ENCODE measurements at places on chromosomes 1 and 21.

DNA sequence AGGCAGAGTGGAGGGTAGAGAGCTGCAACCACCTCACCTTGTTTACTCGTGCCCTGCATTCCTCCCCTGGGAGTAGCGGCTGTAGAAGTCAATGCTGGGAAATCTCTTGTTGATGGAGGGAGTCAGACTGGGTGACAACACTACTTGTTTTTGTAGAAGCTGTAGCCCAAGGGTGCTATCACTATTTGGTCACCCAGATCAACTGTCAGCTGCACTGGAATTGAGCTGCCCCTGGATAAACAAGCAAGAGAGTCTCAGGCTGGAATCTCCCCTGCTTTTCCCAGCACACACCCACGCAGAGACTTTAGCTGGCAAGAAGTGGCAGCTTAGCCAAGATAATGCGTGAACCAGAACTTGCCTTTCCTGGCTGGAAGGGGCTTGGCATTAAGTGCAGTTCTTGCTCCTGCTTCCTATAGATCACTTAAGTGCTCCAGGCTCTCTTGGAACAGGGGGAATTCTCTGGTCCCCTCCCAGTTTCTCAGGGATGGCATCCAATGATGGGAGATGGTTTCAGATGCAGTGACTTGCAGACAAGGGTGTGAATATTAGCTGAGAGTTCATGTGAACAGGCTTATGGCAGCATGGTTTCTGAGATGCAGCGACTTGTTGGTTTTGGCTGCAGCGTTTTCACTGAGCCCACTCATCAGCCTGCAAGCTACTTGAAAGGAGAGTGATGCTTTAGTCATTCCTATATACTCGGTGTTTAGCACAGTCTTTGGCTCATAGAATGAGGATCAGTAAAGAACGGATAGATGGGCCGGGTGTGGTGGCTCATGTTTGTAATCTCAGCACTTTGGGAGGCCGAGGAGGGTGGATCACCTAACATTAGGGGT, 16.8 kb downstream of the ATP2B4 start:
- peak; percentile 70 for DNase-seq

- DNase-seq, result no peak
Measured at GRCh38 chr1:38791892-38792291, 67.7 kb downstream of the RRAGC start.

GRCh38 chr1:111147948-111148347, 7.9 kb downstream of the CEPT1 start:
- no peak for DNase-seq

DNA sequence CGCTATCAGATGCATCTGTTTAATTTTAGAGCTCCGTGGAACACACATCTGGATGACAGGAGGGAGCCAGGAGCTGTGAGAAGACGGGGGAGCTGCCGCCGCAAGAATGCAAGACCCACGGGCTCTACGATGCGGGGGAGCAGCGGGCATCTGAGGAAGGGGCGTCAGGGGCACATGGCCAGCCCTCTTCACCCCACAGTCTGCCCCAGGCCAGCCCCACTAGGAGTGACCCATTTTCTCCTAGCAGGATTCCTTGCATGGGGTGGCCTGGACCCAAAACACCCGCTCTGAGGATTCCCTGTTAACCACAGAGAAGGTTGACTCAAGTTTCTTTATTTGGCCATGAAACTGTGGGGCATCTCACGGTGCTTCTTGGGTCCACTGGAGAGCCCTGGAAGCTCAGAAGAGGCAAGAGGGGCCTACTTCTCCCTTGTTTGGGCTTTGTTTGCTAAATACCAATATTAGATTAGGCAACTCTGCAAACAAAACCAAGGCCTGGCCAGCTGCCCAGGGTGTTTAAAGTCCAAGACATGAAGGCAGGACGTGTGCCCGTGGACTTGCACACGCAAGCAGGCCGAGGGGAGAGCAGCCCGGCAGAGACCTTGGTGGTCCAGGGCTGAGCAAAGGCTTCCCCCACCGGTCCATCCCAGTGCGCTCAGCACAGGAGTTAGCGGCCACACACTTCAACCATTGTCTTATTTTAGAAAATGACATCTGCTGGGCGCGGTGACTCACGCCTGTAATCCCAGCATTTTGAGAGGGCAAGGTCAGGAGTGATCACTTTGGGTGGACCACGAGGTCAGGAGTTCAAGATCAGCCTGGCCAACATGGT, 89.8 kb downstream of the DHRS3 start:
- DNase-seq, result peak; percentile 74

DNA sequence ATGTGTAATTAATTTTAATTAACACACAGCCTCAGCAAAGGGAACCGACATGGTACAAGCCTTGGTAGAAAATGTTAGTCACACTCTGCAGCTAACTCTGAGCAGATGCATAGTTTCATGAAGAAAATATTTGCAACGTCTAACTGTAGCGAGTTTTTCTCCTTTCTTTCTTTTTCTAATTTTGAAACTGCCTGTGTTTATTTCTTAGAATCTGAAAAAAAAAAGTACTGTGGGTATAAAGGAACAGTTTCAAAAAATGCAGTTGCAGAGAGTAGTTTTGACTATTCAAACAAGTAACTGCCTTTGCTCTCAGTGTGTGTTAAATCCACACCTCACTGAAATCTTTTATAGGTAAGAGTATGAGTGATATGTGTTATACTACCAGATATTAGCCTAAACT, 149.9 kb upstream of the C1orf105 start:
- peak; percentile 58 for DNase-seq

- no peak for DNase-seq
Measured at GRCh38 chr21:45350206-45350854, 54.6 kb upstream of the COL18A1 start.

GRCh38 chr1:21936366-21937031, 611 bp downstream of the HSPG2 start:
- DNase-seq, result no peak

DNA sequence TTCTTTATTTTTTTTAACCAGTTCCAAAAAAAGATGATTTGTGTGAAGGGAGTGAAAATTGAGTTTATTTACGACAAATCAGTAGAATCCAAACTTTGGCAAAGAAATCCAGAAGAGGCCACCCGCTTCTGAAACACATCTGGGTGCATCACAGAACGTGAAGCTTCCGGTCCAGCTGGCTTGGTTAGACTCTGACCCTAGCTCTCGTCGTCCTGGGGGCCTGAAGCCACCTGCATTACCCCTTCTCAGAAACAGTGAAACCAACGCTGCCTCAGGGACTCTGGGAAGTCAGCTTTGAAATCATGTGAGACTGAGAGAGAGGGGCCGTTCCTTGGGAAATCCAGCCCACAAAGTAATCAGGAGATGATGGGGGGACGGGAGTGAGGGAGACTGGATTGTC, 21.8 kb downstream of the AJAP1 start:
- no peak for DNase-seq

- no peak for DNase-seq
Measured at GRCh38 chr1:233459968-233460367, 132.4 kb downstream of the MAP3K21 start.

DNA sequence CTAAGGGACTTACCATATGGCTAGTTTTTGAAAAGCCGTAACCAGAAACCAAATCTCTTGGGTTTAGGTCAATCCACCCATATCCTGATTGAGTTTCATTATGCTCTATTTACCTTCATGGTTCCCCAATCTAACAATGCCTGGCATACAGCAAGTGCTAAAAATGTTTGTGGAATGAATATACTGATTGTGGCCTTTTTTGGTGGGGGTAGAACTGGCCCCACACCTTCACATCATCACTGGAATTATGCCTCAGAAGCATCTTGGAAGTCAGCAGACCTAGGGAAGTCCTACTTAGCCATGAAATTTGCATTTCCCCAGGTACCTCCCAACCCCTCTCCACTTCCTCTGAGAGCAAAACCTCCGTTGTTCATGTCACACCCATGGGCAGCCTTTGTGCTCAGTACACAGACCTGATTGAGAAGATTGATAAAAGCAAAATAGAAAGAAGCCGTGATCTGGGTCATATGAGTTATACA, 17.8 kb upstream of the SLAMF1 start:
- DNase-seq, result no peak

- DNase-seq, result peak; percentile 73
Measured at GRCh38 chr1:18907021-18907916, 4.9 kb upstream of the ALDH4A1 start.

GRCh38 chr1:198350456-198350855, 190.0 kb downstream of the ATP6V1G3 start:
- no peak for DNase-seq

- DNase-seq, result peak; percentile 98
Measured at GRCh38 chr1:58409890-58410289, 136.6 kb downstream of the OMA1 start.

- peak; percentile 73 for DNase-seq
Measured at GRCh38 chr21:31905503-31906451, 33.0 kb downstream of the HUNK start.

DNA sequence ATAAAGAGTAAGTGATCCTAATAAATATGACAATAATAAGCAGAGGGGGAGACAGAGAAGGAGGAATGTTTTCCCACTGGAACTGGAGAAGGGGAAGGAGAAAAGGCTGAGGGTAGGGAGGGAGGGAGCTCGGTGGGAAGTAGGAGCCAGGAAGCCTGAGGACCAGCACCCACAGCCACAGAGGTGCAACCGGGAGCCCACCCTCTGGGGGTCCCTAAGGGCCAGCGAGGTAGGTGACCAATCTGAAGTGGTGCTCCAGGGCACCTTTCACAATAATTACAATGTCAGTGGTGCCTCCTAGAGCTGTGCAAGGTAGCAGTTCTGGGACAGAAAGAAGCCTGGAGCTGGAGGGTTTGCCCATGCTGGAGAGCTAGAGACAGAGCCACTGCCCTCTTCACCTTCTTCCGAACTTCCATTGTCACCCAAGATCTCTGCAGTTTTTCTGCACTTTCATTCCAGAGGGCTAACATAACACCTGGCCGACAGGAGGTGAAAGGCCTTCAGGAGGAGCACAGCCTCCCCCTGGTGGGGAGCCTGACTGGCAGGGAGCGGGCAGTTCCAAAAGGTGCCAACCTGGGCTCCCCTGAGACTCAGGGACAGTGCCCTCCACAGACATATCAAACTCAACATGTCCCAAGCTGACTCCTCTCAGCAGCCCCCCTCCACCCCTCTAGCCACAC, 4.1 kb upstream of the AHCYL1 start:
- DNase-seq, result no peak

DNA sequence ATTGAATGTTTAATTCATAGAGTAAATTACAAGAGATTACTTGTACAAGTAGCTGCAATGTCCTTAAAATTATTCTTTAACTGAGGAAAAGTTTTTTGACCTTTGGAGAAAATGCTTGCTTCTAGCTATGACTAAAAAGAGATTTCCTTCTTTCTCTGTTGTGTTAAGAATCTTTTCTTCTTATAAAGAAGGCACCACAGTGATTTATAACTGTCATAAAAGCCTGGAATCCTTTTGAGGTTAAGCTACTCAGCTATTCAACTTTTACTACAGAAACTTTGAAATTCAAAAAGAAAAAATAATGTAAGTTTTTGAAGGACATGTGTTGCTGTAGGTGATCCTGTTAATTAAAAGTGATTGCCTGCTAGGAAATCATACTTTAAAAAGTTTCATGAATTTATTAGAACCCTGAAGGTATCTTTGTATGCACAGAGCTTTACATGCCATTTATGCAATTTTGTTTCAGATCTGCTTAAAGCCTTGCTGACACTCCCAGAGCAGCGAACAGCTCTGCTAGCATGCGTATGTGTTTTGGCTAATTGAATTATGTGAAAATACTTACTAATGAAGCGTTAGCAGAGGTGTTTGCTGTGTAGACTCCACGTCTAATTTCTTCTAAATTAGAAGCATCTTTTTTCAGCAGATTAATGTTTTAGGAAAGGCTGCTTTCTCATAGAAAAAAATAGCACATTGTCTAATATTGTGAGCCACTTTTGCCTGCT, 94.7 kb upstream of the SMYD2 start:
- peak; percentile 7 for DNase-seq

- no peak for DNase-seq
Measured at GRCh38 chr1:25134801-25135461, 97.4 kb downstream of the SYF2 start.

DNA sequence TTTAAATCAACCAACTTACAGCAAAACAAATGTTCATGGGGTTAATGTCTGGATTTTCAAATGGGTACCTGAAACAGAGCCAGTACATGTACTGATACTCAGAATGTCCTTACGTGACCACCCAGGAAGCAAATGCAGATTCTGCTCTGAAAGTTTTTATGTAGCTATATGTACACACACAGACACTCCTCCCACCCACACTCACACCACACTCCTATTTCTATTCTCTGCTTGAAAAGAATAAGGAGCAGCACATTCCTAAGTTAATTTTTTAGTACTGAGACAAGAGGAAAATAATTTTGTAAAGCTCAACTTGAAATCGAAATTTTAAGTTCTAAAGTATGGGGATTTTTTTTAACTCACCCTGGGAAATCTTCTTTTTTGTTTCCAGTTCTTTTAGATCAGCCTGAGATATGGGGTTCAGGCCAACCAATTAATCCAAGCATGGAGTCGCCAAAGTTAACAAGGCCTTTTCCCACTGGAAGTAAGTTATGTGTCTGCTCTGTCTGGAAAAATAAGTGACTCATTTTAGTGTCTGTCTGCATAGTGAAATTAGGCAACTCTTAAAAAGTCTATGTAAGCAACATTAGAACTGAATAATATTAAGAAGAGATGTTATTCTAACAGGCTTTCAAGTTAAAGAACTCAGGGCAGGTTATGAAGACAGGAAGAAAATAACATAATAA, 75.5 kb upstream of the DYNLT5 start:
- peak; percentile 97 for DNase-seq

- peak; percentile 19 for DNase-seq
Measured at GRCh38 chr1:153842006-153842471, 66.8 kb downstream of the SLC27A3 start.

DNA sequence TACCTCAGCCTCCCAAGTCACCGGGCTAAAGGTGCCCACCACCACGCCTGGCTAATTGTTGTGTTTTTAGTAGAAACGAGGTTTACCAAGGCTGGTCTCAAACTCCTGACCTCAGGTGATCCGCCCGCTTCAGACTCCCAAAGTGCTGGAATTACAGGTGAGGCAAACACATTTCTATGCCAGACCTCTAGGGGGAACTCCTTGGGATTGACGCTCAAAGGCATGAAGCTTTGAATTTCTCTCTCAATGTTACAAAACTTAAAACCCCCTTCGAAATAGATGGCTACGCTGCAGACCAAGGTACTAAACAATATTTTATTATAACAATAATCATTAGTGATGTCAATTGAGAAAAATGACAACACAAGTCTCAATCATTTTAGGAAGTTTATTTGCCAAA, 330.0 kb downstream of the SETD4 start:
- no peak for DNase-seq

GRCh38 chr1:163195728-163196448, 6.8 kb downstream of the RGS5 start:
- no peak for DNase-seq

Data from EH (cell line).